ENCODE measurements at places on chromosomes 6 and 20.

DNA sequence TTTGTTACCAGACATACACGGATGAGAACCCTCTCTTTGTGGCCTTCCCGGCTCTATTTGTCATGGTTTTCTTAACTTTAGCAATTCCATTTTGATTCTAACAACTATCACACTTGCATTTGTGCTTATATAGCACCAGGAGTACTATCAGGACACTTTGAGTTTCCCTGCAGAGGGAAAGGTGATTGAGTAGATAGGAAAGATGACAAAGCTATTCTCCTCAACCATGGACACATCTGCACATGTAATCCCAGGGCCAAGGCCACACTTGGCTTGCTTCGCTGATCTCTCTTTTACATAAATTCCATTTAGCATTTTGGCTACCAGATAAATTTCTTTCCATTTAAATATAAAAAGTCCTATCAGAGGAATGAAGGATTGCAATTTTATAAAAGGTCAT is 23.3 kb upstream of the CFAP206 start:
- DNase-seq = no peak

- no peak for DNase-seq
Observed at GRCh38 chr6:120569714-120570113, 764.6 kb downstream of the TBC1D32 start.

DNA sequence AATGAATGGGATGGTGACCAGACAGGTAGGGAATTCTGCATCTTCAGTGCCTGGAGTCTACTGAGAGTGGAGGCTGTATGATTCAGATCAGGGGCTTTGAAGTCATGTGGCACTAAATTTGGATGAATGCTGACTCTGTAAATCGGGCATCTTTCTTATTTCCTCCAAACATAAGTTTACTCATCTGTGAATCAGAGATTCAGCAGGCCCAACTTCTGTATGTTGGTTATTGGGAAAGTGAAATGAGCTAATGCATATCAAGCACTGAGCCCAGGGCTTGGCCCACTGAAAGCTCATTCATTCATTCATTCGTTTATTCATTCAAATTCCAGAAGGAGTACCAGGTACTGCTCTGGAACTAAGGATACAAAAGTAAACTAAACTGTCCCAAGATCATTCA is 192.3 kb upstream of the RIN2 start:
- DNase-seq = no peak

DNA sequence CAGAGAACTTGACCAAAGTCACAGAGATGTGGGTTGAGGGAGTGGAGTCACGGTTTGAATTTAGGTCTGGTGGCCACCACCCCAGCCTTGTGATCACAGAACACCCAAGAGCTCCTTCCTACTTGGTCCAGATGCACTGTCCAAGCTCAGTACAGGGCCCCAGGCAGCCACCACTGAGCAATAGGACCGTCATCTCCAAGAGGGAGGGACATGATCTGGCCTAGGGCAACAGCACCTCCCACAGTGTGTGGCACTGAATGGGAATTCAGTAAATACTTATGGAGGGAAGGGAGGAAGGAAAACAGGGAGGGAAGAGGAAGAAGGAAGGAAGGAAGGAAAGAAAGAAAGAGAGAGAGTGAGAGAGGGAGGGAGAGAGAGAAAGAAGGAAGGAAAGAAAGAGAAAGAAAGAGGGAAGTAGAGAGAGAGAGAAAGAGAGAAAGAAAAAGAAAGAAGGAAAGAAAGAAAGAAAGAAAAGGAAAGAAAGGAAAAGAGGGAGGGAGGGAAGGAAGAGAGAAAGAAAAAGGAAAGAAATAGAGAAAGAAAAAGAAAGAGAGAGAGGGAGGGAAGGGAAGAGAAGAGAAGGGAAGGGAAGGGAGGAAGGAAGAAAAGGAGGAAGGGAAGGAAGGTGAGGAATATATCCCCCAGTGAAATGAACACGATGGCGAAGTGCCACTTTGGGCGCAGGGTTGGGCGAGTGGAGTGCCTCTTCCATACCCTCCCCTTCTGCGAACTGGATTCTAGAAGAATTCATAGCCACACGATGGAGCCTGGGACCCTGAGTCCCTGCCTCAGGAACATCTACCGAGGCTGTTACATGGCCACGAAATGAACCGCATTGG is 243.7 kb downstream of the TFAP2C start:
- no peak for DNase-seq

- DNase-seq = no peak
Observed at GRCh38 chr6:90896075-90896547, 309.2 kb upstream of the MAP3K7 start.

DNA sequence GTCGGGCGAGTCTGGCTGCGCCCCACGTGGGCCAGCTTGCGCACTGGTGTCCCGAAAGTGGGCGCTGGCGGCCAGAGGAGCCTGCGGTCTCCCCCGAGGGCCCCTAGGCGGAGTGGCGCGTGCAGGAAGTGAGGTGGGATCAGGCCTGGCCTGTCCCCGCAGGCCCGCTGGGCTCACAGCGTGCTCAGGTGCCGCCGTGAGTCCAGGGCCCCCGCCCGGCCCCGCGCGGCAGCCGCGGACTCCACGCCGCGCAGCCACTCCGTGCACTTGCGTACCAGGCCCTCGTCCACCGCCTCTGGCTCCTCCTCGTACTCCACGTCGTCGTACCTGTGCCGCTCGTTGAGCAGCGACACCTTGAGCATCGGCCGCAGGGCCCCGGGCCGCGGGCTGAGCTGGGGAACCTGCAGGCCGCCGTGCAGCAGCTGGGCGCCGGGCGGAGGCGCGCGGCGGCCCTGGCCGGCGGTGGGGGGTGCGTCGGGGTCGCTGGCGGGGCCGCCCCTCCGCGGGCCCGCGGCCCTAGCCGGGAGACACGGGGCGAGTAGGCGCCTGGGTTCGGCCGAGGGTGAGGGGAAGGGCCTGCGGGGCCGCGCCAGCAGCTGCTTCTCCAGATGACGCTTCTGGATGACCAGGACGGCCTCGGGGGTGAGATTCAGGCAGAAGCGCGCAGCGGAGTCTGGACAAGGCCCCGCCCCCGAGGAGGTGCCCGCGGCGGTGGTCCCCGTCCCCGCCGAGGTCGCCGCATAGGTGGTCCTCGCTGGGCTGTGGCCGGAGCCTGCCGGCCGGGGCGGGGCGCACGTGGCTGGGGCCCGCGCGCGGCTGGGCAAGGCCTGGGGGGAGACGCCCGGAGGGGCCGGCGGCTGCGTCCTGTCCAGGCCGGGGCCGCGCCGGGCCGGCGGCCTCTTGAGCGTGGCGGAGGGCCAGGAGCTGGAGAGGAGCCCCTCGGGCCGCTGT is 835 bp downstream of the PRR18 start:
- no peak for DNase-seq

- DNase-seq = no peak
Observed at GRCh38 chr6:144277174-144277573, 8.0 kb upstream of the UTRN start.

DNA sequence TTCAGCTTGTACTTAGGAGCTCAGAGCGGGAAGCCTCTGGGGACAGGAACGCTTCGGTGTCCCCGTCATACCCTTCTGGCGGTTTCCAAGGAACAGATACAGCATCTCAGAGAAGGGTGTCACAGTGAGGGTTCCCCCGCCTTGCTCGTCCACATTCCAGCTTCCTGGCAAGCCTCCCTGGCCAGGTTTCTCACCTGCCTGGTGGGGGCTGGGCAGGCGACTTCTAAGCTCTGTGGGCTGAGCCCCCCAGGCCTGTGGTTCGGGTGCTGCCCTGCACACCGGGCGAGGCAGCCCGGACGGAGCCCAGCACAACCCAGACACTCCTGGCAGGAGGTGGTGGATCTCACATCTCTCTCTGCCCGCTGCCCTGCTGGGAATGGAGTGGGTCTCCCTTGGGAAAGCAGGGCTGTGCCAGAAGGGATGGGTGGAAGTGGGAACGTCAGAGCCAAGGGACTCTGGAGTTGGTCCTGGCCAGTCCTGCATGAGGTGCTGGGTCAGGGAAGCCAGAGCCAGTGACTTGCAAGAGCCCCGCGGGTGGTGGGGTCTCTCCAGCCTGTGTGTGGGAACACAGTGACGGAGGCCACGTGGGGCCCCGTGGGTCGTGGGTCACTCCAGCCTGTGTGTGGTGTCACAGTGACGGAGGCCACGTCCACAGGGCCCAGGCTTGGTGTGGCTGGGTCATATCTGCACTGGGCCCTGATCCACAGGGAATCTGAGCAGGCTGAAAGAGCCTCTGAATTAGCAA is 47.7 kb upstream of the SMOC2 start:
- DNase-seq = no peak

DNA sequence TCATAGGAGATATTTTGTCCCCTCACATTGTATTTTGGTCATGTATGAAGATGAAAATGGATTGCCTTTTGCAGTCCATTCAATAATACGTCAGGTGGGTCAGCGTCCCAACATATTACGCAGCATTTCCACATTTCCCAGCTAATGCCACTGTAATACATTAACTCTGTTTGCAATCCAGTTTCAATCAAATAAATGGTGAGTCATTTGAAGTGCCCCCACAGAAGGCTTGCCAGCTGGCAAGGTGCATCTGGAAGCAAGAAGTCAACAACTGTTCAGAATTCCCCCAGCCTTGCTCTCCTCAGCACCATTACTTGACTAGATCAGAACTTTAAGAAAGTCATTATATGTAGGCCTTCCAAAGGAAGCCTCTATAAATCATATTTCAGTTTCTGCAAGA is 50.4 kb downstream of the PHACTR1 start:
- no peak for DNase-seq

GRCh38 chr6:45521226-45521625 is 143.5 kb upstream of the SUPT3H start:
- no peak for DNase-seq

DNA sequence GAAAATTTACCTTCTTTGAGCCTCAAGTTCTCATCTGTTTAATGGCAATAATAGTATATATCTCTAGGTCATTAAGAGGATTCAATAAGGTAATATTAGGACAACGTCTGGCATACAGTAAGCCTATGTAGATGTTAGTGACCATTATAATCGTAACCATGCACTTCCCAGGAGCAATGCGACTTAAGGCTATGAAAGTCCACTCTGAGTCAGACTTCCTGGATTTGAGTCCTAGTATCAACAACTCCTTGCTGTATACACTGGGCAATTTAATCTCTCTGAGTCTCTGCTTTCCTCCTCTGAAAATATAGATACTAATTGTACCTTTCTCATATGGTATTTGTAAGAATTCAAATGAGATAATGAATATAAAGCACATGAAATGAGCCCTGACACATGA is 168.1 kb upstream of the HDDC2 start:
- no peak for DNase-seq

DNA sequence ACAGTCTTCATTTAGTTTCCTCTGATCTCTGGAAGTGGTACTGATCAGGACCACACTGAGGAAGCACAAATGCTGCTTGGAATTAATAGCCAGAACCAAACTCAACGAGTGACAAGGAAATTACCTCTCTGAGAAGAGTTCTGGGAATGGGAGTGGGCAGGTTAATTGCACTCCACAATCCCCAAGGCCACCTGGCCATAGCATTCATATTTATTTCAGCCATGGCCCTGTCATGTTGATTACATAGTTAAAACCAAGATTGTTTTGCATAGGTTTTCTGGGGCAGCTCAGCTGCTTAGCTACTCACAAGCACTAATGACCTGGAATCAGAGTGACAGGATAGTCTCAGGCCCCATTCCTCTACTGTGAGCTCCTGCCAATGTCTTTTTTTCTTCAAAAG is 230.2 kb upstream of the RIMS1 start:
- DNase-seq = no peak

- no peak for DNase-seq
Observed at GRCh38 chr6:1963596-1963995, 281.8 kb downstream of the GMDS start.

DNA sequence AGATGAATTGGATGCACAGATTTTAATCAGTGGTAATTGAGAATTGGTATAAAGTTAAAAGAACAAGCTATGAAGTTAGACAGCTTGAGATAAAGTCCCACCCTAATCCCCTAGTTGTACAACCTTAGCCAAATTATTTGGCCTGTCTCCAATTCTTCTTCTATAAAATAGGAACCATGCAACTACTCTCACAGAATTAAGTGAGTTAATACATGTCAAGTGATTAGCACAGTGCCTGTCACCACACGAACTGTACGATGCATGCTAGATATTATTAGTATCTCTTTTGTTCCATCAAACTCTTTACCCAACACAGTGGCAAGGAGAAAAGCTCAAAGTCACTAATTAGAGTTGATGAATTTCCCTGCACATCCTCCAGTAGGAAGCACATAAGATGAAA is 44.7 kb downstream of the MBOAT1 start:
- no peak for DNase-seq

DNA sequence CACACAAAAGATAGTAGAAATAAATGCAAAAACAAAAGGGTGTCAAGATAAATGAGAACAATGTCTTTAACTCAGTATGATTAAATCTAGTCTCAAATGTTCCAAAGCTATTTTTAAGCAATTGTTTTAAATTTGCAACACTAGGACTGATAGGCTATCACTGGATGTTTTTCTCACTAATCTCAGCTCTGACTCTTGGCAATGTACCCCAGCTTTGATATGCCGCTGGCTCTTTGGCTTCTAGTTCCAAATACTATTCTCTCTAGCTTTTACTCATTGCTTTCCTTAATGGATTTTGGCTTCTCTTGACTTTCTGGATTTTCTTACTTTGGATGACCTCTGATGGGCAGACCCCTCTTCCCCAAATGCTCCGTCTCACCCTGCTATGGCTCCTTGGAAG is 116.0 kb upstream of the SLC35B3 start:
- DNase-seq = no peak

DNA sequence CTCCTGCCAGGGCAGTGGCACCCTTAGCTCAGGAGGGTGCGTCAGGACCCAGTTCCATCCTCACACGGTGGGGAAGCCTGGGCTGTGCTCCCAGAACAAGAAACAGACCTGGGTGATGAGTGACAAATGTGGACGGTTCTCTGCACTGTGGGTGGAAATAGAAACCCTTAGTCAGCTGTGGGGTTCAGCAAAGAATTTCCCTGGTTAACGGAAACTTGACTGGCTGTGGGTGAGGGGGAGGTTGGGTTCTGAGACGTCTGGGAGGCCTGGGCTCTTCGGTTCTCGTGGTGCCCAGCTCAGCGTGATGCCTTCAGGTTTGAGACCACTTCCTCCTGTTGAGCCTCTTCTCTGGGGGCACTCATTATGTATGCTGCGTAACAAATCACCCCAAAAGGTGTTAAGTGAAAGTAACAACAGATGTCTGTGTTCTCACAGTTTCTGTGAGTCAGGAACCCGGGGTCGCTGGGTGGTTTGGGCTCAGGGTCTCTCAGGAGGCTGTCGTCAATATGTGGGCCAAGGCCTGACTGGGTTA is 53.1 kb upstream of the FAM83D start:
- peak; percentile 78 for DNase-seq

- DNase-seq = no peak
Observed at GRCh38 chr20:54346276-54346675, 129.1 kb upstream of the DOK5 start.

GRCh38 chr6:158835616-158836221 is 16.6 kb upstream of the EZR start:
- DNase-seq = no peak

Data from activated T-cell treated with anti-CD3 and anti-CD28 coated beads for 48 hours (primary cell).